ENCODE measurements at places on chromosomes 13 and 19.
A peak's percentile ranks its signal among the peaks of the same experiment; 100 is the strongest.

DNA sequence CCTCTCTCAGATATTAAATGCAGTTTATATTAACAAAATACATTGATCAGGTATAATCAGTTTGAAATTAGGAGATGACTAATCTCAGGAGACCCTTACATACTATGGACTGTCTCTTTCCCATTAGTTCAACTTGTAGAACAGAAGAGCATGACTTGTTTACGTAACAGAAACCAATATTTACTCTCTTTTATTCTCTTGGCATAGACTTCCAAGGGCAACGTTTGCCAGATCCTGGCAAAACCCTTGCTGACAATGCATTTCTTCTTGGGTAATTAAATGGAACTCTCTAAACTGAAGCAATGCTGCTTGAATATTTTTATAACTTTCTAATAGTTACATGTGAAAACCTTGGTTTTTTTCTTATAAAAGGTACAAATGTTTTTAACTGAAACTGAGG, 68.3 kb upstream of the MYO16 start:
- DNase-seq: no peak

GRCh38 chr13:99196466-99197116, 4.1 kb upstream of the UBAC2 start:
- DNase-seq: no peak

DNA sequence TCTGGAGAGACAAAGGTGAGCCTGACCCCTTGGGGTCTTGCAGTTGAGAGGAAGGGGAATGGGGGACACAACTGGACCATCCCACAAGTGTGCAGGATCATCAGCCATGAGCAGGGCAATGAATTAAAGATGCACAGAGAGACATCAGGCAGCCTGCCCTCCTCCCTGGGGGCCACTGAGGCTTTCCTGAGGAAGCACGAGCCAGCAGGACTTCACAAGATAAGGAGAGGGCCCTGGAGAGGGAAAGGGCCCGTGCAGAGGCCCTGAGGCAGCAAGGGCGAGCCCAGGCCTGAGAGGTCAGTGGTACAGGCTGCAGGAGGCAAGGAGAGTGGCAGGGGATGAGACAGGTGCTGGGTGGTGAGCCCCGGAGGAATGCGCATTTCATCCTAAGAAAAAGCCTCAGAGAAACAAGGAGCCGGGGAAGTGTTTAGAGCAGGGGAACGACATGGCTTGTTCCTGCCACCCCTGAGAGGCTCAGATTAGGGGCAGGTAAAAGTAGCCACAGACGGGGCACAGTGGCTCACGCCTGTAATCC, 9.0 kb upstream of the PRKD2 start:
- DNase-seq: no peak

- no peak for DNase-seq
Measured at GRCh38 chr19:6793973-6794372, 21.5 kb downstream of the VAV1 start.

DNA sequence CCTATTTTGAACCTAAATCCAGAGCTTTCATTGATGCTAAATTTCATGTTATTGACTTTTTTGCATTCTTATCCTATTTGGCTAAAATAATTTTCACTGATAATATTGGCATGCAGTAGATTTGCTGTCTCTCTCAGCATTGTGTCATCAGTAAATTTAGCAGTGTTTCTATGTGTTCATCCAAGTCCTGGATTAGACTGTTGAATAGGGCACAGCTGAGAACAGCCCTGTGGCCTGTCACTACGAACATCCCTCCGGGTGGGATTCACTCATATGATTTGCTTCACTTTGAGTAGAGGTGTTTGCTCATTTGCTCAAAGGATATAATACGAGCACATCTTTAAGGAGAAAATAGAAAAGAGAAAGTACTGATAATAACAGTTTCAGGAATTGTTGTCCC, 101.5 kb downstream of the HSPH1 start:
- no peak for DNase-seq

GRCh38 chr13:112776971-112777370, 87.1 kb downstream of the ATP11A start:
- DNase-seq: no peak

- DNase-seq: no peak
Measured at GRCh38 chr13:51638216-51638871, 54.1 kb downstream of the WDFY2 start.

GRCh38 chr19:33512580-33513137, 8.9 kb downstream of the PEPD start:
- no peak for DNase-seq

DNA sequence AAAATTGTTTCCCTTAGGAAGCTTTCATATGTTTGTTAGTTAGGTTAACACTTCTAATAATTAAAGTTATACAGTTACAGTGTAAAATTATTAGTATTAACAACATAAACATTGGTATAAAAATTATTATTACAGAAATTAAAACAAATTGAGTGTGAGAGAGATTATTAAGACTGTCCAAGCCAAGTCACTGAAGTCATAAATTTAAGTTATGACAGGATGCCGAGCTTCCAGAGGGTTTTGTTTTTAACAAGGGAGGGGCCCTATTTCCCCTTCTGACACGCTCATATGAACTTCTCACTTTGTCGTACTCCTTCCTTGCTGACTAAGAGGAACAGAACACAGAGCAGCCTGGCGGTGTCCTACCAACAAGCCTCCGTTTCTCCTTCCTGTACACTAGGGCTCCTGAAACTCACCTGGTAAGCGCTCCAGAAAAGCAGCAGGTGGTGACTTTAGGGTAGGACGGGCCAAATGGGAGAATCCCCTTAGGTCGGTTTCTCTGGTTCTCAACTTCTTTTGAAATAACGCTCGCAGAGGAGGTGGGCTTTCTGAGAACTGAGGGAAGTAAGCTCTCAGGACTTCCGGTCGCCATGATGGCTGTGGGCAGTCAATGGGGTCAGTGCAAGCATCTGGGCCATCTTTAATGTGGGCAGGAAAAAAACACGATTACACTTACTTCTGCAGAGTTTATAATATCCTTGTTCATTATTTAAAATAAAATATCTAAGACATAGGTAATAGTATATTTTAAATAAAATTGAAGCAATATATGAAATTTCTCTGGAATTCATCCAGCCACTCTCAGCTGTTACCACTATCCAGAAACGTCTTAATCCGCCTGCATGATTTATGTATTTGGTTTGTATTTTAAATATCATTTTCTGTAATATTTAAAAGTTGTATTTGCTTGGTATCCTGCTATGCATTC, at the start of gene CARD8:
Gene CARD8 (minus strand): TSS at position 537 of the 928 bp plus-strand sequence. CDS start 14,892 bp downstream, outside the sequence.
- peak; percentile 92 for DNase-seq

GRCh38 chr13:51004918-51005460, 95.4 kb downstream of the RNASEH2B start:
- no peak for DNase-seq

GRCh38 chr19:29662604-29663404, 2.5 kb upstream of the PLEKHF1 start:
- DNase-seq: peak; percentile 87

DNA sequence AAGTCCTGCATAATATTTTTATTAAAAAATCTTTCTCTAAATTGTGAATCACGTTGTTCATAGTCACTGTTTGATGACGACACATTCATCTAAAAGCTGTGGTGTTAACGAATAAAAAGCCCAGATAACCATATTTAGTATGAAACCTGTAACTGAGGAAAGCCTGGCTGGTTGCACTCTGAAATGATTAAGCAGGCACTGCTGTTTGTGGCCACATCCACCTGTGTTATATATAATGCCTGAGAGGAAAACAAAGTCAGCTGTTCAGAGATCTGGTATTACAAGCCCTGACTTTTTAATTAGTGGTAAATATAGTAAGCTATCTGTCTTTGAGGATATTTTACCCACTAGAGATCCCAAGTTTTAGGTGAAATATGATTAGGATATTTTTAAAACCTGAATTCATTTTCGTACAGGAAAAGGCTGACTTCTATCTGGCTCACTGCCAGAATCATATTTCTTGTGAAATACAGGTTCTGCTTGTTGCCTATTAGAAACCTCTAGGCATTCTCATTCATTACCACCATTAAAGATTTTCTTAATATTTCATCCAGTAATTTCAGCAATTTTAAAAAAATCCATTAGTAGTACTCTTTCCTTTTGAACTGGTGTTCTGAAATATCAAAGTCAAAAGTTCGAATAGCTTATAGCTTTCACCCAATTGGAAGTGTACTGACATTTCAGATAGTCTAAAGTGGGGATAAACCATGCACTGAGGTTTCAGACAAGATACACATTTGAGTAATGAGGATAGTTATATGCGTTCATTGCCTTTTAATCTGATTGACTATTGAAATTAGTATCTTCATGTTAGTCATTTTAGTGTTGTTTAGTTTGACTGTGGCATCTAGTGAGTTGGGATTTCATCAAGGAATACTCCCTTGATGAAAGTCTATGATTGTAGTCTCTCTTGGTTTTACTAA, 79.7 kb downstream of the LMO7 start:
- DNase-seq: no peak

- DNase-seq: no peak
Measured at GRCh38 chr13:41622432-41623429, 165.4 kb downstream of the RGCC start.

GRCh38 chr19:51511353-51511752, 9.8 kb upstream of the SIGLEC12 start:
- no peak for DNase-seq
